Activated CD4-positive, alpha-beta T cell treated with anti-CD3 and anti-CD28 coated beads, Interleukin-2, amount 10 ng/mL, durations not matched to agents 7 days and 5 days (primary cell): ENCODE measurements at places on chromosomes 13 and 19. TPM values are rescaled to one million over a fixed set of nuclear protein-coding genes. Genes with fewer than 3 reads are reported as not detected.

Gene ZBTB32
- total RNA-seq = 17.3 TPM

Gene TMEM145
- total RNA-seq = not detected

DNA sequence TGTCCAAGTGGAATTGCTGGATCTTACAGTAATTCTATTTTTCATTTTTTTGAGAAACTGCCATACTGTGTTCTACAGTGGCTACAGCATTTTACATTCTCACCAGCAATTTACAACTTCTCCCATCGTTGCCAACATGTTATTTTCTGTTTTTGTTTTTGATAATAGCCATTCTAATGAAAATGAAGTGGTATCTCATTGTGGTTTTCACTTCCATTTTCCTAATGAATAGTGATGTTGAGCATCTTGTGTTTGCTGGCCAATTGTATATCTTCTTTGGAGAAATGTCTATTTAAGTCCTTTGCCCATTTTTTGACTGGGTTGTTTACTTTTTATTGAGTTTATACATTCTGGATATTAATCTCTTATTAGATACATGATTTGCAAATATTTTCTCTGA is 38.6 kb downstream of the KCNRG start:
- H3K4me3 ChIP-seq = no peak overlapping the region
- peaks cover 63% of the 10 kb centered on the region for H3K36me3 ChIP-seq
- no peak overlapping the region for H3K27ac ChIP-seq
- peaks cover 42% of the 10 kb centered on the region for H3K4me1 ChIP-seq
- DNase-seq = no peak

DNA sequence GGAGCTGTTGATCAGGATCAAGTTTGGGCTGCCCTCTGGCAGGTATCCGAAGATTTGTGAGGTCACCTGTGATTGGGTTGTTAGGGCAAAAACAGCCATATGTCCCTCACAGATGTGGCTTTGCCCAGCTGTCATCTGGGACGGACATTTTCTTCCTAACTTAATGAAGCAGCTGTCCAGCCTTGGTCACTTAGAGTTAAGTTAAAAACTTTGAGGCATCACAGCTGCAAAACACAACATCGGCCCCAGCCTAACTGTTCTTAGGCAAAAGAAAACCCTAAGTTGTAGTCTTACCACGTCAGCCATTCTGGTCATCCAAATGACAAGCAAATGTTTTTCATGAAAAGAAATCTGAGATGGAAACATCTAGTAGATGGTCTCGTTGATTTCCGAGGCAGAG is 318.4 kb downstream of the DCLK1 start:
- no peaks in the 10 kb centered on the region for H3K27me3 ChIP-seq
- H3K4me3 ChIP-seq = no peak overlapping the region
- H3K36me3 ChIP-seq = no peaks in the 10 kb centered on the region
- no peak for DNase-seq
- no peaks in the 10 kb centered on the region for H3K4me1 ChIP-seq

DNA sequence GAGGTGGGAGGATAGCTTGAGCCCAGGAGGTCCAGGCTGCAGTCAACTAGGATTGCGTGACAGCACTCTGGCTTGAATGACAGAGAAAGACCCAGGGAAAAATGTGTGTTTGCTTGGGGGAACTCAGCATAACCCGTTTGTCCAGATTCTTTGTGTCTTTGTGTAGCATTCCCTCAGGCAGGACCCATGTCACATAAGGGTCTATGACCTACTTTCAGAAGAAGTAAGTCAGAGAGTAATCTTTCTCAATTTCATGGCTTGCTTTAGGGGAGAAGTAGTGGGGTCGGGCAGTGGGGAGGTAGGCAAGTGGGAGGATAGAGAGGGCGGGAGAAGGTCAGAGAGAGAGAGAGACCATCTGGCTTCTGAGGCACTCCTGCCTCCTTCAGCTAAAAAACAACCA is 11.9 kb upstream of the PSPC1 start:
- no peak for DNase-seq
- peaks cover 3% of the 10 kb centered on the region for H3K4me1 ChIP-seq
- peaks cover 2% of the 10 kb centered on the region for H3K36me3 ChIP-seq
- no peaks in the 10 kb centered on the region for H3K27me3 ChIP-seq
- no peak overlapping the region for H3K27ac ChIP-seq

DNA sequence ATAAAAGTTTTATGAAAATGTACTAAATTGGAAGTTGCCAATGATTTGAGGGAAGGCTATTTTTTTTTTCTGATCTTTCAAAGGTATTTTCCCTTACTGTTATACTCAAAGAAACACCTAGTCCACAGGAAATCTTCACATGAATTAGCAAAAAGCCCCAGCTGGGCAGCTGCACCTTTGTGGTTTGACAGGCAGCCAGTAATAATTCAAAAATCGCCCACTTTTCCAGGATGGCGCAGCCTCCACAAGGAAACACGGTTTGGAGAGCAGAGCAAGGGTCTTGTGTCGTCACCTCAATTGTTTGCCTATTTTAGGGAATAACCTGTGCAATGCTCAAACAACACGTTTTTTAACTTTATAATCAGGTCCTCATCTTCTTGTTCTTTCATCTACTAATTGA is 324.9 kb upstream of the GPC6 start:
- H3K27ac ChIP-seq = no peak overlapping the region
- H3K4me3 ChIP-seq = no peak overlapping the region
- no peak for DNase-seq
- H3K27me3 ChIP-seq = no peaks in the 10 kb centered on the region

GRCh38 chr13:67630640-67631039 is 400.5 kb upstream of the PCDH9 start:
- no peaks in the 10 kb centered on the region for H3K27me3 ChIP-seq
- no peaks in the 10 kb centered on the region for H3K36me3 ChIP-seq
- no peak overlapping the region for H3K27ac ChIP-seq
- no peak for DNase-seq
- H3K4me1 ChIP-seq = no peaks in the 10 kb centered on the region
- no peak overlapping the region for H3K4me3 ChIP-seq

Gene AP1M2
- total RNA-seq = not detected

DNA sequence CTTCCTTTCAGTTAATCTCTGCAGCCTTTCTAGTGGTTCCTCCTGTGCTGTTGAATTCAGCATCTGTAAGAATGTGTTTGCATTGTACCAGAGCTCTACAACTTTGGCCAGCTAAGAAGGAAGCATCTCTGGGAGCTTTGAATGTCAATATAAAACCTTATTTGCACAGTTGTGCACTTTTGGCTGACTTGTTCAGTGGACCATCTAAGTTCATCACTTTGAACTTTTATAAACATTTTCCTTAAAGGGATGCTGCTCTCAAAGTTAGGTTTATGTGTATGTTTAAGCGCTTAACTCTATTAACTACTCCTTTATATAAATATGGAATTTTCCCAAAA is 15.6 kb downstream of the POLR1D start:
- no peak overlapping the region for H3K27ac ChIP-seq
- no peak for DNase-seq
- no peak overlapping the region for H3K4me3 ChIP-seq
- no peaks in the 10 kb centered on the region for H3K27me3 ChIP-seq
- peaks cover 21% of the 10 kb centered on the region for H3K36me3 ChIP-seq

Gene IGFL3
- total RNA-seq = not detected

- H3K36me3 ChIP-seq = no peaks in the 10 kb centered on the region
- no peaks in the 10 kb centered on the region for H3K4me1 ChIP-seq
- no peak for DNase-seq
- H3K27ac ChIP-seq = no peak overlapping the region
- peaks cover 28% of the 10 kb centered on the region for H3K27me3 ChIP-seq
- H3K4me3 ChIP-seq = no peak overlapping the region
These were observed 311.6 kb downstream of the ENOX1 start for GRCh38 chr13:43475140-43475539.

Gene HPN
- total RNA-seq = not detected
